Skeletal muscle cell (primary cell): ENCODE measurements at places on chromosomes 5 and 9.
A peak's percentile ranks its signal among the peaks of the same experiment; 100 is the strongest.

GRCh38 chr9:70519912-70520724 lies 105.7 kb upstream of the KLF9 start:
- no peak for DNase-seq

DNA sequence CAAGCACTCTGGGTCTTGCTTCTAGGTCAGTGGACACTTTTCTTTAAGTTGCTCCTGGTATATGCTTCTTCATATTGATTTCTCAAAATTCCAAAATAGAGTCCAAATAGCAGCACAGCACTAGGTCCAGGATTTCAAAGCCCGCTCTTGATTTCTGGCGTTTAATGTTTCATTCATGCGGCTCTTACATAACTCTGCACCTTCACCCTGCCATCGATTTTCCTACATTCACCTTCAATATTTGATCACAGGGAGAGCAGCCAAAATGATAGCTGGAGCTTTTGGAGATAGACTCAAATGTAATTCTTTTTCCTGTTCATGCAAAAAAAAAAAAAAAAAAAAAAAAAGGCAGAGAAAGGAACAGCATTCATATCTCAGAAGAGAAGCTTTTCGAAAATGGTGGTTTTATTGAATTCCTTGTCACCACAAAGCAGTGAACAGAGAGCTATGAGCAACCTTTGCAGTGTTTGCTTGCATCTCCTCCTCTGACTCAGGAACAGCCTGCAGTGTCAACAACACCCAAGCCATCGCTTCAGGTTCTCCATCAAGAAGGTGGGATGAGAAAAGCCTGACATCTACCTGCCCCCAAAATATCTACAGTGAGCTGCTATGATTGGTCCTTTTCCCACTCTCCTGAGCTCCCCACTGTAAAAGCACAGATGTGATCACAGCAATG lies 97.8 kb downstream of the MED10 start:
- DNase-seq, result no peak

DNA sequence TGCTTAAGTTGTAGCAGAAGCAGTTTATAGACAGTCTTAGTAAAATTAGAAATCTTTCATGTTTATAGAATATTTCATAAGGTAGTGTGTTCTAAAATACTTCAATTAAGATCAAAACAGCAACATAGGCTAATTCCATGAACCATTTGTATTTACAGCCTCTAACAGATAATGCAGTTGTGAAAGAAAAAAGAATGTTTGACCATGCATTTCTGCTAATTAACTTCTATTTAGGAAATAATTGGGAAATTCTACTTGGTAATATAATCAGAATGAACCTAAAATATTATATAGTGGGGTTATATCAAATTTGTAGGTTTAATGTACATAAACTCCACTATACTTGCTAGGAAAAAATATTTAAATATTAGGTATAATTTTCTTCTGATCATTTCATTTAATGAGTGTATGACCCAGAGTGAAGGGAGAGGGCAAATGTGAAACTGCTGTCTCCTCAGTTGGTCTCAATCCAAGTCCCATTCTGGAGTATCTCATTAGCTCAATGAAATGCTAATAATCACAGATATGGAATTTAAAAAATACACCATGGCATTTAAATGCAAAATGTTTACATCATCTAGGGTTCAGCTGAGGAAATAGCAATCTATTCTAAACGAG lies 34.9 kb downstream of the ALDH1A1 start:
- DNase-seq, result no peak

DNA sequence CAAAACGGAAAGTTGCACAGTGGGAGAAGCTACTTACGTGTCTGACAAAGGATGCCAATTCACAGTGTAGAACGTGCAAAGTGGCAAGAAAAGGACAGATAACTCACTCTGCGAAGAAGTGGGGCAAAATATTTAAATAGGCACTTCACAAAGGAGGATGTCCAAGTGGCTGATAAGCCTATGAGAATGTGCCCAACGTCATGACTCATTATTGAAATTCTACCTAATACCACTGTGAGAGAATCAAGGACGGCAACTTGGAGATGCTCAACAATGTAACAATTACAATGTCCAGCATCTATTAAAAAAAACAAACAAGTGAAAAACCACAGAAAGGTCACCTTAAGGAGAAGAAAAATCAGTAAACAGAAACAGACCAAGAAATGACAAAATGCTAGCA lies 59.0 kb downstream of the NACC2 start:
- no peak for DNase-seq

DNA sequence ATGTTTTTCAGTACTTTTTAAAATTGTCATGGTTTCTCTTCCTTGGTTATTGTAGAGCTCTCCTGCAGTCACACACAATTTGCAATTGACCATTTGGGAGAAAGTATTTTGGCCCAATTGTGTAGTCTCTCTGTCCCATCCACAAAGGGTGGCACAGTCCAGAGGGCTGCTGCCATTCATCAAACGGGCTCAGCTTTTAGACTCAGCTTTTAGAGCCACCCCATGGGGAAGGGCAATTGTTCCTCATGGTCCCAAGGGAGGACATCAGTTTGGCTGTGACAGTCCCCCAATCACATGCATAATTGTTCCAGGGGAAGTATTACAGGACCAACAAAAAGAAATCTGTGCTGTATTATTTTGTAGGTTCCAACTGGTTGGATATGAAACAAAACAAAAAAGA lies 207.6 kb downstream of the ZNF462 start:
- no peak for DNase-seq

GRCh38 chr5:177524539-177524900 lies 7.8 kb upstream of the DDX41 start:
- DNase-seq, result no peak

- DNase-seq, result no peak
These were observed 599.8 kb downstream of the PDE4D start for GRCh38 chr5:59293700-59294099.

GRCh38 chr5:98713027-98713426 lies 60.4 kb upstream of the RGMB start:
- DNase-seq, result peak; percentile 18

GRCh38 chr5:17665836-17666235 lies 31.6 kb downstream of the TAF11L14 start:
- no peak for DNase-seq

GRCh38 chr5:131654776-131655175 lies 19.7 kb upstream of the RAPGEF6 start:
- no peak for DNase-seq

- DNase-seq, result no peak
These were observed 7.7 kb upstream of the TRAF1 start for GRCh38 chr9:120934281-120934680.

DNA sequence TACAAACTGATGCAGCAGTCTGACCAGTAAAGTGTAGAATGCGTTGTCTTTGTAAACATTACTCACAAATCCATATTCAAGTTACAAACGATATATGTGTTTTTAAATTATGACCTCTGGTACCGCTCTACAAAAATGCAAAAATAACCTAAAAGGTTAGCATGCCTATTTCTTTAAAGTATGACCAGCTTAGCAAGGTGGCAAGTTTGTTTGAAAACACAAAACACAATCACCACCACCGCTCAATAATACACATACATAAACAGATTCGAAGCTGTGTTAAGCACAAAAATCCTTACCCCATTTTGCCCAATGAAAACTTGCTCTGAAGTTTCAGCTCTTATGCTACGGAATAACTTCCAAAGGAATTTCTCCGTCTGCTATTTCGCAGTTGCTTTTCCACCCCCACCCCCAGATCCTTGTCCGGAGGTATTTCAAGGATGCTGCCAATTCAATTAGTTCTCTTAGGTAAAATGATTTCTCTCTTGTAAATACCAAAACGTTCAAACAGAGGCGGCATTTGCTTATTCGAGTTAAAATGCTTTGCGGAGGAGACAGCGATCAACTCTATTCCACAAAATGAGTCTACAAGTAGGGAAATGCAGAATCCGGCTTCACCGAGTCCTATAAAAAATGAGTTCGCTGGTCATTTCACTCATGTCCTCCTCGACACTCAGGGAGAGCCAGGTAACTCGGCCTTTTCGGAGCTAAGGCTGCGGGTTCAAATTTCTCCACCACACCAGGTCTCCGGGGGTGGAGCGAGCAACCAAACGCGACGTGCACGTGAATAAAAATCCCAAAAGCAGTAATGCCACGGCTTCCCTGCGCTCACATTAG lies 1.2 kb downstream of the HOMER1 start:
- no peak for DNase-seq

- DNase-seq, result no peak
These were observed 17.3 kb upstream of the ITGA1 start for GRCh38 chr5:52770287-52770939.

- no peak for DNase-seq
These were observed 341.6 kb upstream of the PCSK5 start for GRCh38 chr9:75548871-75549270.

GRCh38 chr5:181149355-181149754 lies 2.0 kb downstream of the OR2V2 start:
- no peak for DNase-seq

- no peak for DNase-seq
These were observed 73.2 kb upstream of the NEURL1B start for GRCh38 chr5:172567843-172568242.

- no peak for DNase-seq
These were observed 16.4 kb downstream of the RAB14 start for GRCh38 chr9:121185178-121185745.
